ENCODE measurements at places on chromosomes 5 and 9.

GRCh38 chr5:2009986-2010914 is 127.5 kb upstream of the IRX4 start:
- no peak for DNase-seq

DNA sequence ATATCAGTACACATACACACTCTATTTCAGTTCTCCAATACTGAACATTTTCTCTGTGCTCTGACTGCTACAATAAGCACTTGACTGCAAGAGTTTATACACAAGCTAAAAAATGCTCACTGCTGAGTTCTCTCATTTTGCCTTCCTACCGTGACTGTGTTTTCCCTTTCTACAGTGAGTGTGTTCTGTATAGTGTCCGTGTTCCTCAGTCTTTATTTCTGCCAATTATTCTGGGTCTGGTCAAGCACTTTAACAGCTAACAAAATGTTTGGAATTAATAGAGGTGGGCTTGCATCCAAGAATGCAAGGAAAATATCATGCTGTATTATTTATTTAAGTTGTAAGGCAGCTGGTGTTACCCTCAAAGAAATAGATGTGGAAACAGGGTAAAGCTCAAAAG is 217.0 kb upstream of the NREP start:
- no peak for DNase-seq

- DNase-seq: no peak
These were observed 18.6 kb downstream of the DNAJA1 start for GRCh38 chr9:33043671-33044070.

DNA sequence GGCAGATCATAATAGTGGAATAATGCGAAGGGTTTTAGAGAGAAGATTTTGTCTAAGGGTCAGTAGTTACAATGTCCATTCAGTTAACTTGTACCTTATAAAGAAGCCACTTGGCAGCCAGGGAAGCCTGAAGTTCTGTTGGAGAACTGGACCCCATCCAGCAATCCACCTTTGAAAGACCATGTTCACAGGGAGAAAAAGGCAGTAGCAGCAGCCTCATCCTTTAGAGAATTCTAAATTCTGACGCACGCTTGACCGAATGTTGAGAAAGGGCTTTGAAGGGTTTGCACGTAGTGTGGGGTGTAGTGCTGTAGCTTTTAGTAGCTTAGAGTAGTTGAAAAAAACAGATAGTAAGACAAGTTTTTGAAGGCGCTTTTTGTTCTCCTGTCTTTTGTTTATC is 42.8 kb downstream of the MCCC2 start:
- no peak for DNase-seq

GRCh38 chr9:91534374-91534773 is 110.7 kb upstream of the NFIL3 start:
- DNase-seq: no peak

DNA sequence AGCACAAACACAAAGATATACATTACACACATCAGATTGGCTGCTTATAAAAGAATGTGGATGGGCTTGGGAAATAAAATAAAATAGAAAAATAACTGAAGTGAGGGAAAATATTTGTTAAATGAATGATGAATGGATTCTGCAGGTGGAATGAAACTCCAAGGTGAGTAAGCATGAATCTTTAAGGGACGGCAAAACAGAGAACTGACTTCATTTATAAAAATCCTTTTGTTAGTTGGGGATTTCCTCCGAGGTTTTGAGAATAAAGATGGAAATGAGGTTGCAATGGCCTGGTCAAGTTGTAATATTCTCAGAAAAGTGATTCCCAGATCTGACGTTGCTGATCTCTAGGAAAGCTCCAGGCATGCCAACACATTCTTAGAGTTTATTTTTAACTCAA is 20.9 kb upstream of the SEMA6A start:
- no peak for DNase-seq

DNA sequence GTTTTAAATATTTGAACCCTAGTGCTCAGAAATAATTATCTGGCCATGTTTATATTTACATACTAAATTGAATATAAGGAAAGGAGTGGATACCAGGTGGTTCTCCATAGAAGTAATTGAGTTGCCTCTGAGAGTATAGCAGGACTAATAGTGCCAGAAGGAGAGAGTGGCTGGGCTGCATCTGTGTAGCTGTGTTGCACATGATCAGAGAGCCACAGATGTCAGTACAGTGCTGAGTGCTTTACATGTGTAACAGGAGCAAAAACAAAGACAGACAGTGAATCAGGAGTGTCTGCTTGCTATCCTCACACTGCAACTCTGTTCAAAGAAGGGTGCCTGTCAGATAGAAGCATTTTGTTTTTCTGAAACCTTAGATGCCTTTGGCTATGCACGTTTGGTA is 353.9 kb upstream of the PAPPA start:
- DNase-seq: no peak

DNA sequence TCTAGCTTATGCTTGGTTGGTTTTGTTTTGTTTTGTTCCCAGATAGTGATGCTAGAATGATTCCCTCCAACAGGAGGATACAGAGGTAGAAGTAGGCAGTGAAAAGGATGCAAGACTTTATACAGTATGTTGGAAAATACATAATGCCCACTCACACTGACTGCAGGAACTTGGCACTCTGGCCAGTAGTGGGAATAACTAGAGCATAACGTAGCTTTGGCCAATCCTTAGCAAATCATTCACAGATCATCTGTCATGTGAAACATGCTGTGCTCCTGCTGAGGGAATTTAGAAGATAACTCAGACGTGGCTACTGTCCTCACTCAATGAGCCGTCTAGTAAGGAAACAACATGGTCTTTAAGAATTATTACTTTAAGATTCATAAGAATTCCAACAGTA is 13.5 kb downstream of the CFAP90 start:
- no peak for DNase-seq

DNA sequence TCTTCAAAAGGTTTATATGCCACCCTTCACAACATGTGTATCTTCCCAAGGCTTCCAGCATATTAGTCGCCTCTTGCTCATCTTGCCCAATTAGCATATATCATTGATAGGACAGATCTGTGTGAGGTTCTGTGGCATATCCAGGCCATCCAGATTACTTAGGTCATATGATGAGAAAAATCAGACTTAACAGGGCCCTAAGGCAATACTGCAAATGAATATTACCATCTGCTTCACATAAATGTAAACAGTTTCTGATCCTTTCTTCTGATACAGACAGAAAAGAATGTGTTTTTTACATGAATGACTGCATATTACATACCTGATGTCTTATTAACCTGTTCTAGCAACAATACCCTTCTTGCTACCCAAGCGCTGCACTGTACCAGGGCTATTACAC is 41.3 kb upstream of the GHR start:
- no peak for DNase-seq

DNA sequence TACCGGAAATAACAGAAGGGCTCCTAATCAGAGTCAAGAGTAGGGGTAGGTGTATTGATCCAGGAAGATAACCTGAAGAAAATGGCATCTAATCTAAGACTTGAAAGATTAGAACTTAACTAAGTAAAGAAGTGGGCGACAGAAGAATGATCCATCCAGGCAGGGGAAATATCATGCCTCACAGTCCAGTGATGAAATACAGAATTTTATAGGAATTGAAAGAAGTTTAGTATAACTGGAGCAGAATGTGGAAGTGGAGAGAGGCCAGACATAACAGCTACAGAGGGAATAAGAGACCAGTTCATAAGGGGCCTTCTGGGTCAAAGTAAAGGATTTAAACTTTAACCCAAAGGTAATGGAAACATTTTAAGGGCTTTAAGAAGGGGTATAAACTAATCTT is 42.2 kb downstream of the ERP44 start:
- no peak for DNase-seq

GRCh38 chr5:179727106-179727505 is 5.5 kb upstream of the MAML1 start:
- no peak for DNase-seq

DNA sequence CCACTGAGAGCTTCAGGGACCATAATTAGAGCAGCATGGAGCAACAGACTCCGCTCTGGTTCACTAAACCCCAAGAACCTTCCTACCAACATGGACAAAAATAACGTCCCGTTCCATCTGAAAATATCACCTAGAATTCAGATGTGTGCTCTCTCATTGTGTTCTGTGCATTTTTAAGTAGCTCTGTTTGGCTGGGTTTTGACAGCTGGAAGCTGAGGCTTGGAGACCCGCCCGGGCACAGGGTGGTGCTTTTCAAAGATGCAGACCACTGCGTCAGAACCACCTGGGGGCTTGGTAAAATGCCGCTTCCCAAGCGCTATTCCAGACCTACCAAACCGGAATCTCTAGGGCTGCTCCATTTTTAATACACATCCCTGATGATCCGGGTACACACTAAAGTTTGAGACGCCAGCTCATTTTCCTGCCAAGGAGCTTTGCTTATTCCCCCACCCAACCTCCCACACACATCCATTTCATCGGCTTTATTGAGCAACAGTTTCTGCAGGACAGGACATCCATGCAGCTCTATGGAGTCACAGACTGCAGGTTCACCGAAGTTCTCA is 104.8 kb downstream of the GABBR2 start:
- DNase-seq: no peak

DNA sequence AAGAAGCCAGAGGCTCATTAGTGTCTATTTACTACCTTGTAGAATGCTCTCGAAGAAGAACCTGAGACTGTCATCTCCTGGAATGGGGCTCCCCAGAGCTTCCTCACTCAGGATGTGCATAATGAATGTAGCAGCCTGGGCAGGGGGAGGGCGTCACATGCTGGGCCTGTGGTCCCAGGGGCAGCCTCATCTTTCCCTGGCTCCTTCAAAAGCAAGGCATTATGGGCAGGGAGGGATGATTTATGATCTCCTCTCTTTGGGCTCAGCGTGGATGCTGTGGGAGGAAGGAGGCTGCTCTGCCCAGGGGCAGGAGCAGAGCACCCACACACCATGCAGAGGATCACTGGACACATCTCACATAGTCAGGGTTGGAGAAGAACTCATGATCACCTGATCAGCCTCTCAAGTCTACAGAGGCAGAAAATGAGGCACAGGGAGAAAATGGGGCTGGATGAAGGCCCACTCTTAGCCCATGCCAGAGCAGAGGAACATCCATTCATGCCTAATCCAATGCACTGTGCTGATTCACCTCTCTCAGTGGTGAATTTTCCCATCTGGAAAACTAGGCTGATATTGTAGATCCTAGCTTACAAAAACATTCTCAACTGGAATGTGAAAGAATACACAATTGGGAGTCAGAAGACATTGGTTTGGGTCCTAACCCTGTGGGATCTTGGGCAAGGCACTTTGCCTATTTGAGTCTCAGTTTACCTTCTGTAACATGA is 173.7 kb downstream of the CARTPT start:
- no peak for DNase-seq

- no peak for DNase-seq
These were observed 30.5 kb upstream of the MSX2 start for GRCh38 chr5:174693697-174694385.

DNA sequence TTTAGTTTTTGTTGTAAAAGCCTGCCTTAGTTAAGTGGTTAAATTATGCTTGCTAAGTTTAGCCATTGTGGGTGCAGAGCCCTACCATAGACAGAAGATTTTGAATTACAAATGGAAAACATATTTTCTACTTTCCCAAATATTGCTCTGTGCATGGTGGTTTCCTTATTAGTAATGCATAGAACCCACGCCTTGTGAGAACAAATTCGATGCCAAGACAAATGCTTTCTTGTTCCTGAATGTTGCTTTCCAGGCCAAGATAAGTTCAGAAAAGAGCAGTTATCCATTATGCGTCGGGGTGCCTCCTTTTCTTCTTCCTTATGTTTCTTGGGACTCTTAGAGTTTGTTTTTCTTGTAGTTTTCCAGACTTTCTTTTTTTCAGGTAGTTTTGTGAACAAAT is 31.0 kb upstream of the GARNL3 start:
- DNase-seq: no peak

- DNase-seq: no peak
These were observed 53.9 kb downstream of the SEMA6A start for GRCh38 chr5:116520771-116521170.

GRCh38 chr5:166050531-166050930 is 2240.9 kb upstream of the WWC1 start:
- DNase-seq: no peak

GRCh38 chr5:114007678-114008077 is 354.2 kb upstream of the KCNN2 start:
- no peak for DNase-seq

DNA sequence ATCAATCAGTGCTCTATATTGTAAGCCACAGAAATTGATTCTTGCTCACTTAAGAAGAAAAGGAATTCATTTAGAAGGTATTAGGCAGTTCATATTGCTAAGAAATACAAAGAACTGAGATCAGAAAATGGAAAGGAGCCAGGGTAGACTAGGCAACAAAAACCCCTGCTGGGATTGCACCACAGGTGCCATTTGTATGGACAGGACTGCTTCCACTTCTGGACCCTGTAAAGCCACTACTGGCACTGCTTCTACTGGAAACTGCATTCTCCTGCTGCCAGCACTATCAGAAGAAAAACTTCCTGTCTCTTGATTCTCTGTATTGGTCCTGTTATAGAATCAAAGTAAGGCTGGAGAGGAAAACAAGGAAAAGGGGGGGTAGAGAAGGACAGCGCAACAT is 45.9 kb downstream of the CERT1 start:
- no peak for DNase-seq

DNA sequence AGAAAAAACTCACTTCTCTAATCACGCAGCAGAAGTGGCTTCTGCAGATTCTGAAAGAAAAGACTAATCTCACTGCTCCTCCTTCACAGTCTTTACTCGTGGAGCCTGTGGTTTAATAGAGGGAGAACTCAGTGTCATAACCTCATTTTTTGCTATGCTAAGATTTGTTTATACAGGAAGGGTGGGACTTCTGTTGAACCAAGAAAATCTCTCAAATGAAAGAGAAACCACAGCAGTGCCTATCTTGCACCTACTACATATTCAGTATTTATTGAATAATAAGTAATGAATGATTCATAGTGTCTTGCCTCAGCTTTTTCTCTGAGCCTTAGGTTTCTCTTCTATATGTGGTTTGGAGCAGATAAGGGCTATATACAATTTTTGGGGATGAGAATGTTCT is 136.1 kb upstream of the DMAC1 start:
- no peak for DNase-seq

GRCh38 chr5:89277816-89278215 is 394.8 kb upstream of the MEF2C start:
- no peak for DNase-seq

- no peak for DNase-seq
These were observed 25.4 kb downstream of the MEGF10 start for GRCh38 chr5:127316011-127316410.
